ENCODE measurements at places on chromosomes 6 and 20.

DNA sequence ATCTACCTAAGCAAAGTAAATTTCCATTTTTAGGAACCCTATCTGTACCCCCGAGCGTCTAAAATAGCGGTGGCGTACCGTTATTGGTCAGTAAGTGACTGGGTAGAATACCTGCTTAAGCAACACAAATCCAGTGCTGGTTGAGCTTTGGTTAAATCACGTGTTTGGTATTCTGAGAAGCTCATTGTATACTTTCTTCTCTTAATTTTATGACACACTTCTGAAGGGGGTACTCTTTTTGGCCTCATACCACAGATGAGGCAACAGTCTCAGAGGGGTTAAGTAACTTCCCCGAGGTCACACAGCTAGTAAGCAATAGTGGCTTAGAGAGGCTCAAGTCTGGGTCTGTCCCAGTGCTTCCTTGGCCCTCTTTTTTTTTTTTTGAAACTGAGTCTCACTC, 151.2 kb downstream of the TFAP2C start:
- no peak for DNase-seq

DNA sequence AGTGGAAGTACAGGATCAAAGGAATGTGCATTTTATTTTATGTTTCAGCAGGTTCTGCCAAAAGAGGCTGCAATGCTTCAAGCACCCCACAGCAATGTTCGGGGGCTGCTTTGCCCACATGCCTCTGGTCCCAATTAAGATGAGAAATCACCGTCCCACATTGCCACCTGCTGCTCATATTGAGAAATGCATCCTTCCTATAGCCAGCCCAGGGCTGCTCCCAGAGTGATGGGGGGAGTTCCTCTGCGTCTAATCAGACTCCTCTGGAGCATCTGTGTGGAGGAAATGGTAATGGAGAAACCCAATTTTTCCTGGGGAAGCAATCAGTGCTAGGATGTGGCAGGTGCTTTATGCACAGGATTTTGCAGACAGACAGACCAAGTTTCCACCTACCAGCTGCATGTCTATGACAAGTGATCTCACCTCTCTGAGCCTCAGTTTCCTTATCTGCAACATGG, 33.7 kb downstream of the PTGIS start:
- peak; percentile 93 for DNase-seq

DNA sequence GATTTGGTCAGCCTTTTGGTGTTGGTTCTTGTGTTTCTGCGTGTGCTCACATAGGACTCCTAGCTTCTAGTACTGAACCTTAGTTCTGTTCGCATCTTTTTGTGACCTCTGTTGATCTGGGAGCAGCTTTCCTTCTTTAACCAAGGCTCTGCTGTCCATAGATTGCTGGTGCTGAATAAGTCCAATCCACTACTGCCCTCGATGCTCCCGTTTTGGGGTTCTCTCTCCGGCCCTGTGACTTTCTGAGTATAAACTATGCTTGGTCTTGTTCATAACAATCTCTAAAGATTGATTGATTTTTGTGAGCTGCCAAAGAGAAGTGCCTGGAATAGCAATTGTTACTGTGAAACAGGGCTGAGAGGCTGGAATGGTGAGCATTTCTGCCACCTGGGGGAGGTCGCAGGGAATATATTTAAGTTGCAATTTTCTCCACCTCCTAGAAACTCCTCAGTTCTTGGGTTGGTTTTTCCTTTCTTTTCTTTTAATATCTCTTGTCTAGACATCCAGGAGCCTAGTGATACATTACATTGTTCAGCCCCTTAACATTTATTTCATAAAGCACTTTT, 422.9 kb upstream of the CHD6 start:
- no peak for DNase-seq

DNA sequence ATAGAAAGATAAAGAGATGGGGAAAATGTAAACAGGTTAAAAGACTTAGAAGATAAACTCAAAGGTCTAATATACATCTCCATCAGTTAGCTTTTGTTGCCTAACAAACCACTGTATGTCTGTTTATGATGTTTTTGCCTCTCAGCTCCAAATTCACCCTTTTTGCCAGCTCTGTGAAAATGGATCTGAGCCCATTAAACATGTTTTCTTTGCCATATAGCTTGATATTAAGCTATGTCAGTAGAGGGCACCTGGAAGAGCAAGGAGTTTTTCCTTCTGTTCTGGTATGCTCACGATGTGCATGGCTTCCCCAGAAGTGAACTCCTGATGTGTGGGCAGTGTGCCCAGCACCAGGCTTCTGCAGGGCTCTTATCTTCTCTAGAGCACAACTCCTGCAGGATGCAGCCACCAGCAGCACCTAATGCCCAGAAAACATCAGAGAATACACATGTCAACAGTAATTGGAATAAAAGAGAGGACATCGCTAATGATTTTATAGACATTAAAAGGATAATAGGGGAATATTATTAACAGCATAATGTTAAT, 14.6 kb upstream of the SNX9 start:
- no peak for DNase-seq

DNA sequence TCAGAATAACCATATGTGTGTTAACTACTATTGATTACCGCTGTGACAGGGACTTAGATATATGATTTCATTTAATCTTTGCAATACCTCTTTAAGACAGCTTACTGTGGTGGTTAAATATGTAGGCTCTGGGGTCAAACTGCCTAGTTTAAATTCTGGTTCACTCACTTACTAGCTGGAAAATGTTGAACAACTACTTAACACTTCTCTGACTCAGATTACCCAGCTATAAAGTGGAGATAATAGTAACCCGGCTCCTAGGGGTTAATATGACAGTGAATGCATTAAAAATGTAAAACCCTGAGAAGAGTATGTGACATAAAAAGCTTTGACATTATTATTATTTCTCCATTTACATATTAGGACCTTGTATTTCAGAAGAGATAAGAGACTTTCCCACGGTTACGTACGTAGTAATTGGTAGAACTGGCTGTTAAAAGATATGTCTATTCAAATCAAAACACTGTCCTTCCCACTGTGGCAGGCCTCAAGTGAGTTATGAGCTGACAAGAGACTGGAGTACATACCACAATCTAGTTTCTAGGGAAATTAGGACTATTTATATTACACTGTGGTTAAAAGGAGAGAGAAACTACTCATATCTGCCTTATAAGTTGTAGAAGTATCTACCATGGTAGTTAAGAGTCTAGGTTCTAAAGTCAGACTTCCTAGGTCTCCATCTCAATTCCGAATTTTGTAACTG, 4.4 kb upstream of the PLCB1 start:
- no peak for DNase-seq

GRCh38 chr6:7541175-7542064, at the start of gene DSP:
TSS of gene DSP (plus strand) at chr6:7541671. CDS start at chr6:7541916, 245 bp downstream.
- peak; percentile 61 for DNase-seq

GRCh38 chr20:3283222-3283820, 44.3 kb upstream of the SLC4A11 start:
- no peak for DNase-seq

Measured in HTR-8/SVneo (cell line).